Prostate gland (tissue), 2 donors: ENCODE measurements at places on chromosomes 7 and 10.

DNA sequence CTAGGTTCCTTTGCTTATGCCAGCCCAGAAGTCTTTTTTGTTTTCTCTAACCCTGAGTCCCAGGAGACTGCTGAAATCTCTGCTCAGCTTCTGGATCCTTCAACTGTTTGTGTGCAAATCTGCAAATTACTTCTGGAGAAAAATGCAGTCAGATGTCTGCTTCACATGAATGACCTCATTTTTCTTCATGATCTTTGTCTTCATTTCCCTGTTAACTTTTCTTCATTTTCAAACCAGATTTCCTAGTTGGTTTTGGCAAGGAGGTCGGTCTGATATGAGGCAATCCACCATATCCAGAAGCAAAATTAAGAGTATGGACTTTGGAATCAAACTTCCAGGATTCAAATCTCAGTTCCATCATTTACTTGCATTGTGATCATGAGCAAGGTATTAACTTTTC is 66.8 kb downstream of the ZNF503 start:
- DNase-seq, result no peak

- DNase-seq, result no peak
These were observed 29.5 kb downstream of the ZCCHC24 start for GRCh38 chr10:79415736-79416577.

DNA sequence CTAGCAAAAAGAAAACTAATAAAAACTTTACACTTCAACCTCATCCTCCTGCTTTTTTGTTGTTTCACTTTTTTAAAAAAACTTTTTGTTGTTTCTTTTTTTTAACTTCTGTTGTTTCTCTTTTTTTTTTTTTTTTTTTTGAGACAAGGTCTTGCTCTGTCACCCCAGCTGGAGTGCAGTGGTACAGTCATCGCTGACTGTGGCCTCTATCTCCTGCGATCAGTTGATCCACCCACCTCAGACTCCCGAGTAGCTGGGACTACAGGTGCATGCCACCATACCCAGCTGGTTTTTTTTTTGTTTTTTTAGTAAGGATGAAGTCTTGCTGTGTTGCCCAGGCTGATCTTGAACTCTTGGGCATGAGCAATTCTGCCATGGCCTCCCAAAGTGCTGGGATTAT is 58.0 kb upstream of the HELLS start:
- no peak for DNase-seq

DNA sequence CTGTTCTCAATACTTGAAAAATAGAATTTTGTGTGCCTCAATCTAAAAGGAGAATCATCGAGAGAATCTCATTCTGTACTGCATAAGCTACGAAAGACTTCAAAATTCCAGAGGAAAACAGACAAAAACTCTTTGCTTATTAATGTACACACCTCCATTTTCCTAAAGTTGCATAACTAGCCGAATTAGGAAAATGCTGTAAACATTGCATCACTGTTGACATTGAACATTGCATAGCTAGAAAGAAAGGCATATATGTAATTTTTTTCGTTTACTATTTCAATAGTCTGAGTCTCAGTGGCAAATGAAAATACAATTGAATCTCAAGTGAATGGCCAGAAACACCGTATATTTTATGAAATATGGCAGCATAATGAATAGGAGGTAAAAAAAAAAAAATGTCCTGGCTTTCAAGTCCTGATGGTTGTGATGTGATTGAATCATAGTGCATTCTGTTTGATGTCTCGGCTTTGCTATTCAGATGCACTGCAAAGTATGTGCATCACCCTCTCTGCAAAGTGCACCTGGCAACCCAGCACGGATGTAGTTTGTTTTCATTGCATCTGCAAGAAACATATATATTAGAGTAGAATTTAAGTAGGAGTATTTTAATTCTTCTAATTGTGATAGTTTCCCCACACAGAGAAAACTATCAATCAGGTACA is 196.7 kb downstream of the VTI1A start:
- no peak for DNase-seq

DNA sequence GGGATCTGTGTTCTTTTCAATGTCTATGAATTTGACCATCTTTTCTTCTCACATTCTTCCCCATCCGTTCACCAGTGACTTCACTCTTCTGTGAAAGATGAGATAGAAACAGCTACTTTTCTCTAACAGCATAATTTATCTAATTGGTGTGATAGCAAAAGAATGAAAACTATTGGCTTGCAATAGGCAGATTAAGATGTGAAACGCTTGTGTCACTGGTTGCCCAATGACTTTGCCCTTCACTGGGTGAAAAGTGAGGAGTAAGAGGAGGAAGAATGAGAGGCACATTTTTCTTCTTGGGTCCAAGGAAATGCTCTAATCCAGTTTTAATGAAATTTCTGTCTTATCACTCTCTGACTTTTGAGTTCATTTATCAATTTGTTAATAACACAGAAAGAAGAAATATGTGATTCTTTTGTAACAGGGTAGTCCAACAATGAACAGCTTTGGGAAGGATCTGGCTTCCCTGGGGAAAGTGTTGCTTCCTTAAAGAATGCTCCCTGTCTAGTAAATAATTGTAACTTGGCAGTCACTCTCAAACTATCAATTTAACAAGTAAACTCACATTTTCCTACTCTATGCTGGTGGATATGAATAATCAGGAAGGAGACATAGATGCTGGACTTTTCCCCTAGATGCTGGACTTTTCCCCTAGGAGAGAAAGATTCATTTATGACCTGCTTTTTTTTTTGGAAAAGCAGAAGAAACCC is 35.1 kb downstream of the BET1 start:
- no peak for DNase-seq

DNA sequence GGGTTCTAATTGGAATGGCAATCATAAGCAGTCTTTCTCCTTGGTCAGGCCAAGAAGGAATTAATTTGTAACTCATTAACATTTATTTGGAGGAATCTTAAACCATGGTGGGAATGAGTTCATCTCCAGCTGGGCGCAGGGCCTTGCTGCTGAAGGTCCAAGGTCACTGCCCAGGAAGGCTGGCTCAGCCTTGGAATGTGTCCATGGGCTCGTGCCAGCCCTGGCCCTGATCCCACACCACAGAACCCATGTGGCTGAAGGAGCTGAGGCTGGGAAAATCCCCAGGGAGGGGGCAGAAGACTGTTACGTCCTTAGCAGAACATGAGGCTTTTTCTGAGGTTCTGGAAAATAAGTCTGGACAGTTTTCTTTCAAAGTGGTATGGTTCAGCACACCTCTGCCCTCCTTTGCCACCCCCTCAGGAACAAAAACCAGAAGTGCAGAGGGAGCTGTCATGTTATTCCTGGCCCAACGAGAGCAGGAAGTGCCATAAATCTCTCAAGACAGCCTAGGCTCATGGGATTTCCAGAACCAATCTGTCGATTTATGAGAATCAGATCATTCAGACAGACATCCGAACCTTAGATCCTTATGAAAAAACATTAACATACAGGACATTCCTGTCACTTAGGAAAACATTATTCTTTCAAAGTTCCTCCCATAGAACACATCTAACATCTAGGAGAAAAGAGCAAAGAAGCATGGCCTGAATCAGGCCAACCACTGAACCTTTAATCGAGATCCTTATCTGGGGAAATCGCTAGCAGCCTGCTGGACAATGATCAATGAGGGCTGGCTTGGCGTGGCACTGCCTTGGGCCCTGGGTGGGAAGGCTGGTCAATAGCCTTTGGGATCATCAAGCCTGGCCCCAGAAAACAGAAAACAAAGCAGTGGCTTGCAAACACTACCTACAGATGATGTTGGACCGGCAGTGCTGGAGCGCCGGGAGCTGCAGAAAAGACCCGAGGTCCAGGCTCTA is 134.3 kb downstream of the TAX1BP1 start:
- no peak for DNase-seq

DNA sequence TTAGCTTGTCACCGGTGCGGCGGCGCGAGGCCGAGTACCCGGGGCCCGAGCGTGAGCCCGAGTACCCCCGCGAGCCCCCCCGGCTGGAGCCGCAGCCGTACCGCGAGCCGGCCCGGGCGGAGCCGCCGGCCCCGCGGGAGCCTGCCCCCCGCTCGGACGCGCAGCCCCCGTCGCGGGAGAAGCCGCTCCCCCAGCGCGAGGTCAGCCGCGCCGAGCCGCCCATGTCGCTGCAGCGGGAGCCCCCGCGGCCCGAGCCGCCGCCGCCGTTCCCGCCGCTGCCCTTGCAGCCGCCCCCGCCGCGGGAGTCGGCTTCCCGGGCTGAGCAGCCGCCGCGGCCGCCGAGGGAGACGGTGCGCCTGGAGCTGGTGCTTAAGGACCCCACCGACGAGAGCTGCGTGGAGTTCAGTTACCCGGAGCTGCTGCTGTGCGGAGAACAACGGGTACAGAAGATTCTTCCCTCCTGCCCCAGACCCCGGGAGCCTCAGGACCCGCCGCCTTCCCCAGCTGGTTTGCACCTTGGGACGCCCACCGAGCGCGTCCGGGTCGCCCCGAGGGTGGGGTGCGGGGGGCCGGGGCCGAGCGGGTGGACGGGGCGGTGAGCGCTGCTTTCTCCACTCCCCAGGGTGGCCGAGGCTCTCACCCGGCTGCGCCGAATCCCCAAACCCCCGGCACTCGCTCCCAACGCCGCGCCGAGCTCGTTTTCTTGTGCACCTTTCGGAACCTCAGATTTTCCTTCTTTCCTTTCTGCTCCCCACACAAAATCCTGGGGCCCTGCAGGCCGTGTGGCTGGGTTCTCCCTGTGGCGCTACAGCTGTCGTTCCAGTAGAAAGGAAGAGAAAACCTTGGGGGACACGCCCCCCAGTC is 708 bp downstream of the UBN2 start:
- DNase-seq, result peak; percentile 7

DNA sequence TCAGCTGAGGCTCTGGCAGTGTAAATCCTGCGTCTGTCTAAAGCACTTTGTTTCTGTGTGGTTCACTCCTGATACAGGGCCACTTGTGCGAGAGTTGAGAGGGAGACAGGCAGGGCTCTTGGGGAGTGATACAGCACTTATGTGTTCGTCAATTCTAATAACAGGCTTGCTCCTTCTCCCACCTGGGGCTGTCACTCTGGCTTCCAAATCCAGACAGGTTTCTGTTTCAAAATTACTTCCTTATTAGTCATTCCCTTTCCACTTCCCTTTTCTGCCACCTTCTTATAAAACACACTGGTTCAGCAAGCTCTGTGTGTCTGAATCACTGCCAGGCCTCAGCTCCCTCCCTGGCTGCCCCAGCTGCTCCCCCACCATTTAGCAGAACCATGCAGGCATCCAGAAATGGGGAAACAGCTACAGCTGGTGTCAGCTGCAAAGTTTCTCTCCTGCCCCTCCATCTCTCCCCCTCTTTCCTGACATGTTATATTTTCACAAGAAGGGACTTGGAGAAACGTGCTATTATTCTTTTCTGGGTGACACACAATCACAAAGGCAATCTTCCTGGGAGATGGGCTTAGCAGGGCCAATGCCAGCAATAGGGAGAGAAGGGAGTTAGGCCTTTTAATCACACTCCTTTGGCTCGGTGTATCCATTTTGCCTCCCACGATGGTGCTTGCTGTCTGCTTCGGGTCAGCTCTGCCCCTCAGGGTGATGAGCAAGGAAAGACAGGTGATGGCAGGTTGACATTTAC is 58.4 kb upstream of the ZNRF2 start:
- DNase-seq, result peak; percentile 75

GRCh38 chr7:131618391-131618790 is 62.0 kb upstream of the PODXL start:
- no peak for DNase-seq

DNA sequence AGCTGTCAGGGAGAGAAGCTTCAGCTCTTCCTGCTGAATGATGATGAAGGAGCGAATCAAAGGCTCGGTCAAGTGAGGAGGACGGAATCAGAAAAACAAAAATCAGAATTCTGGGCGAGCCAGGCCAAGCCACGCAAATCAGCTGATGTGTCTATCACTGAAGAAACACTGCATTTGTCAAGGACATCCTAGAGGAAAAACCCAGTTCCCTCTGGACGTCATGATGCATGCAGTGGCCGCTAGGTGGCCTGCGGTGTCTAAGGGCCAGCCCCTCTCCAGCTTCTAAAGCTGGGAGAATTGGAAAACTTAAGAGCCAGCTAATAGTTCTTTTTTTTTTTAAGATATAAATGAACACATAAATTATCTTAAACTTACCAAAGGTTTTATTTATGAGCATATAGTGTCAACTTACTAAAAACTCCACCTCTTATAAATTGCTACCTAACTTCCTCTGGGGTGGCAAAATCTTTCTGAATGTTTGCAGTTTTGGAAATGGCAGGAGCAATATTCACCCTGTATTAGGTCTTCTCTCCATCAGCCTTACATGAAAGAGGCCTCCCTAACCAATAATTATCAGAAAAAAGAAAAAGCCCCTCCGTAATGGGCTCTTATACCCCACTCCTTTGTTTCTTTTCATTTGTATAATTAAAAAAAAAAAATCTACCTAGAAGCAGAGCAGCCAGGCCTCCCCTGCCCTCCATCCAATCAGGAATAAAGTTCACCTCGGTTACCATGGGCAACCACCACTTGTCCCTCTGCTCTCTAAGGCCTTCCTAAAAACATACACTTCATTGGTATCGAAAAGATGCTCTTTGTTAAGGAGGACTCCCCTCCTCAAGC is 186.8 kb downstream of the USP6NL start:
- no peak for DNase-seq

DNA sequence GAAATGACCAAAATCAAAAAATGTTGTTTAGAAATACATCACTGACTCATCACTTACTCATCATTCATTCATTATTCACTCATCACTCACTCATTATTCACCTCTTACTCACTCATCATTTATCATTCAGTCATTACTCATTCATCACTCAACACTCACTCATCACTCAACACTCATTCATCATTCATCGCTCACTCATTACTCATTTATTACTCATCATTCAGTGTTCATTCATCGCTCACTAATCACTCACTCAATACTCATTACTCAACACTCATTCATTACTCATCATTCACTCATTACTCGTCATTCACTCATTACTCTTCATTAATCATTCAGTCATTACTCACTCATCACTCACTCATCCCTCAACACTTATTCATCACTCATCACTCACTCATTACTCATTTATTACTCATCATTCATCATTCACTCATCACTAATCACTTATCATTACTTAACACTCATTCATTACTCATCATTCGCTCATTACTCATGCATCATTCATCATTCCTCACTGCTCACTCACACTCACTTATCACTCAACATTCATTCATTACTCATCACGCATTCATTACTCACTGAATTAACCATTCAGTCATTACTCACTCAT is 238.5 kb downstream of the ADARB2 start:
- no peak for DNase-seq

DNA sequence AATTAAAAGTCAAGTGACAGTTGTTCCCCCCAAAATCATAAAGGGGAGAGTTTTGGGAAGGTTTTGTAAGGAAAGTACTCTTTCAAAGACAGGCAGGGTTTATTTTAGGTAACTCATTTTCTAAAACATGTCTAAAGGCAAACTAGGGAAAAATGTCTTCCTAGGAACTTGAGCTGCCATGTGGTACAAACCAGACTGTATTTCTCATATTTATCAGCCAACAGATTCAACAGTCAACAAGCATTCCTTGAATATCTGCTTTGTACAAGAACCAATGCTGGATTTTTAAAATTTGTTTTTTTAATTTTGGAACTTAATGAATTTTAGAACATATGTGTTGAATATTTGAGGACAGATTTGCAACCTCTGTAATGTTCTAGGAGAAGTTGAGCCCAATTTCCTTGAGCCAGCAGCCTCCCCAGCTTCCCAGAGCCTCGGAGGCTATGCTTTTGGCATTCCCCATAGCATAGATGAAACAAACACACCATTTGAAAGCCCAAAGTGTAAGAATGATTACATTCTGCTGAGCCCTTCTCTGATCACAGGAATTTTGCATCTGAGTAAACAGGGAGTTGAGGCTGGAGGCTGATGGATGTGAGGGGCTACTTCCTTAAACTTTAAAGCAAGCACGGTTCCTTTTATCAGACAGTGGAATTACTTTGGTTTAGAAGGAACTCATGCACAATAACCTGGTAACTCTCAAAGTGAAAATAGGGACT is 345.1 kb downstream of the RNLS start:
- no peak for DNase-seq
